ENCODE measurements at places on chromosomes 16 and 17.

DNA sequence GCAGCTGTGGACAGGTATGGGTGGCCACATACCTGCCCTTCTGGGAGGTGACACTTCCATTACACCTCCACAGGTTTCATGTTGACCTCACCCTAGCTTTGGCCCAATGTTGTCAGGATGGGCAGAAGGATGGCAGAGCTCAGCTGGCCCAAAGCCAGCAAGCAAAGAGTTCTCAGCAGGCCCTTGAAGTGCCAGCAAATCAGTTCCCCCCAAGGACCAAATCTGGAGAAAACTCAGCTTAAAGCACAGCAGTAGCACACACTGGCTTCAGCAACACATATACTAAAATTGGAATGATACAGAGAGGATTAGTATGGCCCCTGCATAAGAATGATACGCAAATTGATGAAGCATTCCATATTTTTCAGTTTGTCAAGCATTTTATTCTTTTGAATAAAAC, 13.4 kb downstream of the ARL4D start:
- DNase-seq = no peak

DNA sequence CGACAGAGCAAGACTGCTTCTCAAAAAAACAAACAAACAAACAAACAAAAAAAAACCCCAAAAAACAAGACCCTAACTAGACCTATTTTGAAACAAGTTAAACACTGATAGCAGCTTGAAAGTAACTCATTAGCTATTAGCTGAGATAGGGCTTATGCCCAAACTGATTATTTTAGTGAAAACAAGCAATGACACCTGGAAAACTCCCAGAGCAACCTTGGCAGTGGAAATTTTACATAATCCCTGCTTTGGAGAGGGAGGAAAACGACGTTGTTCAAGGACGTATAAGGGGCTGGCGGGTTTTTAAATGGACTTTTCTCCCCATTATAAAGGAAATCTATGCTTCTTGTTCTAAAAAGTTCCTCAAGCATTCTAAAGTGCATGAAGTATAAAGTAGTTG, 45.4 kb upstream of the AQP8 start:
- DNase-seq = no peak

- DNase-seq = no peak
These were observed 4.4 kb downstream of the UBALD1 start for GRCh38 chr16:4610011-4611005.

GRCh38 chr16:87851141-87851587, 18.1 kb downstream of the SLC7A5 start:
- DNase-seq = no peak

DNA sequence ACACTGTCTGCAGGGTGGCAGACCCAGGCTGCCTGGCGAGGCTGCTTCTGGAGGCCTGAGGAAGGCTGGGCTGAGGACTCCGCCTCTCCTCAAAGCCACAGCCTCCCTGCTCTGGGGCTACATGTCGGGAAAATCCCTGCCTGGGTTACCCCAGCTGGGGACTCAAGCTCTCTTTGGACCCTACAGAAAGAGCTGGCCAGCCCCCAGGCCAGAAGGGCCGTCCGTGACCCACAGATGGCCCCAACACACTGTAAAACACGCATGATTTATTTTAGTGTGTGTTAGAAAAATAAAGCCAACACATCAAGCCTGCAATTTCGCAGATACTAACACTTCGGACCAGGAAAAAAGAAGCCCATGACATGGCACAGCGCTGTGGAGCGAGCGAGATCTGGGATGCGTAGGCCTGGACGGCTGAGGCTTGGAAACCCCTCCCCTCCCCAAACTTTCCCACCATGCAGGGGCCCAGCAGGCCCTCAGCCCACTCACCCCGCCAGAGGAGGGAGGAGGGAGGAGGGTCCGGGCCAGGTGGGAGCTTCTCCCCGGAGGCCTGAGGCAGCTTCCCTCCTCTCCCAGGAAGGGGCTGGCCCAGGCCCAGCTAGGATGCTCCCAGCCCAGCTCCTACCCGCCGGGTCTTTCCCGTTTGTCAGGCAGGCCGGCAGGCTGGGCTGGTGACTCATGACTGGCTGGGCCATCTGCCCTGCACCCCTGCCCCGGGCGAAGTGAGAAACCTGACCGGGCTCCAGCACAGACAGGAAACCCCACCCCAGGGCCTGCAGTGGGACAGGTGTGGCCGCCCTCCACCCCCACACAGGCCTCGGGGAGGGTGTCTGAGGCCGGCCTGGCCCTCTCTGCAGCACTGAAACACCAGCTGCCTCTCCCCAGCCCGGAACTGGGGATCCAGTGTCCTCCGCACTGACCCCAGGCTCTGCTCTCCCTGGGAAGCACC, 34.1 kb upstream of the SLC38A10 start:
- DNase-seq = no peak

- DNase-seq = no peak
These were observed 1.9 kb downstream of the SRSF1 start for GRCh38 chr17:58005031-58005727.

DNA sequence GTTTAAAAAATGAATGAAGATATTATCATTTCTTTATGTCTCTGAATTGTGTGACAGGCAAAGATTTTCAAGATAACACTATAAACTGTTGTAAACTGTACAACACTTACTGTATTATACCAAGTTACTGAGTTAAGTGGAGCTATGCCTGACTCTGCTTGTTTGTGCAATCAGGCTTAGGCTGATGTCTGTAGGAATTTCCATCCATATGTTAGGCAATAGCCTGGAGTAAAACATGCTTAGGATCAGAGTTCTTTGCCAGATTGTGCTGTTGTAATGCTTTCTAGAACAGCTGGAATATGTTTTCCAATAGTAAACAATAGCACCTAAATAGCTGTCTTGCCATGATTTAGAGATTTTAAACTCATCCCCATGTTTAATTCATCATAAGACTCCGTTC, 1496.7 kb downstream of the CDH11 start:
- no peak for DNase-seq

GRCh38 chr17:1471911-1472821, 16.1 kb upstream of the CRK start:
- DNase-seq = no peak

- no peak for DNase-seq
These were observed 269.8 kb upstream of the MYOCD start for GRCh38 chr17:12395733-12396354.

- DNase-seq = no peak
These were observed 53.7 kb upstream of the DHX40 start for GRCh38 chr17:59511726-59512125.

DNA sequence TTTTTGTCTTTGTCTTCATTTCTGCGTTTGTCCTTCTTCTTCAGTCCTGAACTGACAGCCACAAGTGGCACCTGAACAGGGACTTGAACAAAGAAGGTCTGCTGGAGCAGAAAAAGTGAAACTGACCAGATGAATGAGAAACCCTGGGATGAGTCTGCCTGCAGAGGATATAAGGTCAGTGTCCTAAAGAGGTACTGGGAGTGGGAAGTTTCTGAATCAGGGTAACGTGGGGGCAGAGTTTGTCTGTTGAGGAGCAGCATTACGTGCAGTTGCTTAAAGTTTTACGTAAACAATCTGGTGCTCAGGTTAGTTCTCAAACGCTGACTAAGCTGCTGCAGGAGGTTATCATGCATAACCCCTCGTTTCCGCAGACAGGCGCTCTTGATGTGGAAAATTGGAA, 2057.6 kb downstream of the TP53TG3F start:
- DNase-seq = no peak

- no peak for DNase-seq
These were observed 45.8 kb upstream of the LGALS9 start for GRCh38 chr17:27585153-27585681.

- no peak for DNase-seq
These were observed 127.1 kb downstream of the MAF start for GRCh38 chr16:79473456-79473855.

- peak; percentile 11 for DNase-seq
These were observed at the start of gene DDX42 for GRCh38 chr17:63774141-63774968. DDX42 (plus strand) TSS chr17:63774170; CDS start chr17:63787050, 12,880 bp downstream.

DNA sequence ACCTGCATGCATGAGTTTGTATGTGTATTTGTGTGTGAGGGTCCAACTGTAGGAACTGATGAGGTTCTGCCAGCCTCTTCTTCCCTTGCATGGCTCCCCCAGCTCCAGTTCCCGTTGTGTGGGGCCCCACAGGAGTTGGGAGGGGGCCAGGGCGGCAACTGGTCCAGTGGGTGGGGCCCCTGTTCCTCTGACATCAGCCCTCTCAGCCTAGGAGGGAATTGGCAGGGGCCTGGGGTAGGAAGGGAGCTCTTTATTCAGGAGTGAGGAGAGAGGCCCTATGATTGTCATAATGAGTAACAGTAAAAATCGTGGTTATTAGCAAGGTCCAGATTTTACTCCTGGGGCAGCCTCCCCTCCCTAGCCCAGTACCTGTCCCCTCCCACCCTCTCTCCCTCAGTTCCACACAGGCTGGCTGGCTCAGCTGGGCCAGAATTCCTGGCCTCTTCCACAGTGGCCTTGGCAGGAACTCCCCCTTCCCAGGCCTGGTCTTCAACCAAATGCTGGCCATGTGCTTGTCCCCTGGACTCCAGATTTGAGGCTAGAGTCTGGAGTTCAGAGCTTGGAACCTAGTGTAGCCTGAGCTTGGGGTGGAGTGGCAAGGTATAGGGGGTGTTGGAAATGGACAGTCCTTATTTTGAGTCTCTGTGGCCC, 18.9 kb downstream of the RARA start:
- DNase-seq = no peak

DNA sequence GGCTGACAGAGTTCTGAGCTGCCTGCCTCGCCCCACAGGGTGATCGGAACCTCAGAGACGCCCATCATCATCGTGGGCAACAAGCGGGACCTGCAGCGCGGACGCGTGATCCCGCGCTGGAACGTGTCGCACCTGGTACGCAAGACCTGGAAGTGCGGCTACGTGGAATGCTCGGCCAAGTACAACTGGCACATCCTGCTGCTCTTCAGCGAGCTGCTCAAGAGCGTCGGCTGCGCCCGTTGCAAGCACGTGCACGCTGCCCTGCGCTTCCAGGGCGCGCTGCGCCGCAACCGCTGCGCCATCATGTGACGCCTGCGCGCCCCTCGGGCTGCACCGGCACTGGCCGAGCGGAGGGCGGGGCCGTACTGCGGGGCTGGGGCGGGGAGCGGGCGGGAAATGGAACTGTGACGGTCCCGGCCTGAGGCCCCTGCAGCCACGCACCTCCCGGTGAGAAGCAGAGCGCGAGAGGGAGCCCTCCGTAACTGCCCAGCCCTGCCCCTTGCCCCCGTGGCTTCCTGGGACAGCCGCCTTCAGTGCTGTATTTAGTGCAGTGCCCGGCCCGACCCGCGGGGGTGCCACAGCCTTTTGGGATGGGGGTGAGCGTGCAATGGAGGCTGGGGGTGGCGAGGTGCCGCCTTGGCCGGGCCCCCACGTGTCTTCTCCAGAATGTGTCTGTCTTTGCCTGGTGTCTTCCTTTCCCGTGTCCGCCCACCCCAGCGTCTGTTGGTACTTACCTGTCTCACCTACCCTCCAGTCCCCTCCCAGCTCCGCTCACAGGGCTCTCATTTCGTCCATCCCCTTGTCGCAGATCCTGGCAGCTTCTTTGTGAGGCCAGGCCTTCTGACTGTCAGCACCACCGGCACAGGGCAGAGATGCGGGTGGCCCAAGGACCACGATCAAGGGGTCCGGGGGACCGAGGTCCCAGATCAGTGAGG, 9.8 kb downstream of the RASL10B start:
- DNase-seq = no peak

DNA sequence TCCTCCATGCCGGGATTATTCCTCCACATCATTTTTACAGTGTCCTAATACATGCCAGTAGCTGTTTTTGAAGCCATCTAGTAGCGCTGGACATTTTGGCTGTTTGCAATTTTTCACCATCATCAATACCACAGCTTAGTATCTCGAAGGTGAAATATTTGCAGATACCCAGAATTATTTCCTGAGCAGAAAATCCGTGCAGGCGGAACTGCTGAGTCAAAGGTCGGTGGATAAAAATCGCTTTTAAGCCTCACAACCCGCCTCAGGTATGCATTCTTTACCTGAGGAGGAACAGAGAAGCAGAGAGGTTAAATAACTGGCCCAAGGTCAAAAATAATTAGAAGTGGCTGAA, 584 bp upstream of the TNRC6A start:
- no peak for DNase-seq

- no peak for DNase-seq
These were observed at the start of gene ABCC3 for GRCh38 chr17:50634224-50634914. ABCC3 (plus strand) TSS chr17:50634881; CDS start chr17:50634937, 56 bp downstream.

DNA sequence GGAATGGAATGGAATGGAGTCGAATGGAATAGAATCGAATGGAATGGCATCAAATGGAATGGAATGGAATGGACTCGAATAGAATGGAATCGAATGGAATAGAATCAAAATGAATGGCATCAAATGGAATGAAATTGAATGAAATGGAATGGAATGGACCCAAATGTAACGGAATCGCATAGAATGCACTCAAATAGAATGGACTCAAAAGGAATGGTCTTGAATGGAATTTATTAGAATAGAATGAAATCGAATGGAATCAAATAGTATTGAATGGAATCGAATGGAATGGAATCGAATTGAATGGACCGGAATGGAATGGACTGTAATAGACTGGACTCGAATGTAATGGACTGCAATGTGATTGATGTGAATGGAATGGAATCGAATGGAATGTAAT, 501.4 kb upstream of the WSB1 start:
- DNase-seq = no peak

GRCh38 chr17:9880582-9880999, 24.5 kb downstream of the RCVRN start:
- DNase-seq = no peak

GRCh38 chr17:17289086-17289485, 8.0 kb upstream of the COPS3 start:
- no peak for DNase-seq

DNA sequence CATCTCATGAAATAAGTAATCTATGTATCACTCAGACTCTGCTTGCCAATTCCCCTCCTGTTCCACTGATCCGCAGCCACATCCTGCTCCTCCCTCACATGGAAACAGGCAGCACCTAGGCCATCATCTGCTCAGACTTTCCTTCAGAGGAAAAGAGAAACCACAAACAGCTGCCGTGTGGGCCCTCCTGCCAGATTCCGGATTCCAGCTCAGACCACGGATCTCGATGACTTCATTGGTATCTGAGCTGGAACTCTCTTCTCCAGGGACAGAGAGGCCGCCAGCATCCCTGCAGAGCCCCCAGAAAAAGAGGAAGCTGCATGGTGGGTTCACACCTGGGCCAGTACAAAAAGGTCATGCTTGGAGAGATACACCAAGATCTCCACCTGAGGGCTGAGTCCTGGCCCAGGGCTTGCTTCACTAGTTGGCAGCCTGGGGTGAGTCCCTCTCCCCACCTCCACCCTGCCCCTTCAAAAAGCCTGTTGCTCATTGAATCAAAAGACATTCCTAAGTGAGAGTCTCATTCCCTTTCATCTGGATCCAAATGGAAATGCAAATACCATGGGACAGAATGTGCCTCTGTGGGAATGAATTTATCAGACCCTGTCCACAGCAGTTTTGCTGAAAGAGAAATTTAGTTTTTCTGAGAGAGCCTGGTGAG, 47.2 kb downstream of the HOXB1 start:
- no peak for DNase-seq

DNA sequence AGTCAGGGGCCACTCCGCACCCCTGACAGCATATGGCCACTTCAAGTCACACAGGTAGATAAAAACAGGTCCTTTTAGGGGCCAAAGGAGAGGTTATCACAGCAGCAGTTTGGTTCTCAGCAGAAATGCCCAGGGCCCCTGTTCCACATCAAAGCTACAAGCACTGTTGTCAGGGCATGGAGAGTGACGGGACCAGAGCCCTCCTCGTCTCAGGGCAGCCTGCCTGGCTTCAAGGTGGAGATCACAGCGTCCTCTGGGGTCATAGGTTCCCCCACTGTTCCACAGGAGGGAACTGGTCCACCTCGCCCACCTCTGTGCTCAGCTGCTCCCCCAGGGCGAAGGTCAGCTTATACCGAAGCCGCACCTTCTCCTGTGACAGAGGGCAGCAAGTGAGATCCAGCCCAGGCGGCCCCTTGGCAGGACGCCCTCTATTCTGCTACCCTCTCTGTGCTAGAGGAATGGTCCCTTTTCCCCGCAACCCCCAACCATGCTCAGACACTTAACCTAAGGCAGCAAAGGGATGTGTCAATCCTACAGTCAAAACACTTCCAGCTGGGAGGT, 23.3 kb downstream of the GGA3 start:
- no peak for DNase-seq
